ENCODE measurements at places on chromosomes 16 and 17.

DNA sequence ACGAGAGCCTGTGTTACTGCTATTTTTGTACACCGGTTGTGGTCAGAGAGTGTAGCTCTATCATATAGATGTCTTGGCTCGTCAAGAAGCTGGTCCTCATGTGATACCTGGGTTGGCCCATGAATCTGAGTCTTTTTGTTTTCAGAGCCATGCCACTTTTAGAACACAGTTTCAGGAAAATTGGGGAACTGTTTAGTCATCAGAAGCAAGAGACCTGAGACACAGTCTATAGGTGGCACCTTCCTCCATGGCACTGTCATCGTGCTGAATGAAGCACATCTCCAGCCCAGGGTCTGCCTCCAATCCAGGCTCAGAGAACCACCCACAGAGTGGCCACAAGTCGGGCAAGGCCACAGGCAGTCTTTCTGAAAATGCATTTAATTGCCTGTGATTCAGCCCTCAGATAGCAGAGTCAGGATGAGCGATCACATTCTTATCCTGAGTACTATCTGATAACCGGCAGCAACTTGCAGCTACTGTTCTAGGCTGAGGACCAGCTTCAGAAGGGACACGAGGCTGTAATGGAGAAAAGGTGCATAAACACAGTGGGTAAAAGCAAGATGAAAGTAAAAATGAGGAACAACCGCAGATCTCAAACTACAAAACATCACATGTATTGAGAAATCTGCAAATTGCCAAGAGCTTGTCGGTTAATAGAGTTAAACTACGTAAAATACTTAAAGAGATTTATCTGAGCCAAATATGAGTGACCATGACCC lies 14.2 kb upstream of the HAPSTR1 start:
- peak; percentile 86 for DNase-seq

DNA sequence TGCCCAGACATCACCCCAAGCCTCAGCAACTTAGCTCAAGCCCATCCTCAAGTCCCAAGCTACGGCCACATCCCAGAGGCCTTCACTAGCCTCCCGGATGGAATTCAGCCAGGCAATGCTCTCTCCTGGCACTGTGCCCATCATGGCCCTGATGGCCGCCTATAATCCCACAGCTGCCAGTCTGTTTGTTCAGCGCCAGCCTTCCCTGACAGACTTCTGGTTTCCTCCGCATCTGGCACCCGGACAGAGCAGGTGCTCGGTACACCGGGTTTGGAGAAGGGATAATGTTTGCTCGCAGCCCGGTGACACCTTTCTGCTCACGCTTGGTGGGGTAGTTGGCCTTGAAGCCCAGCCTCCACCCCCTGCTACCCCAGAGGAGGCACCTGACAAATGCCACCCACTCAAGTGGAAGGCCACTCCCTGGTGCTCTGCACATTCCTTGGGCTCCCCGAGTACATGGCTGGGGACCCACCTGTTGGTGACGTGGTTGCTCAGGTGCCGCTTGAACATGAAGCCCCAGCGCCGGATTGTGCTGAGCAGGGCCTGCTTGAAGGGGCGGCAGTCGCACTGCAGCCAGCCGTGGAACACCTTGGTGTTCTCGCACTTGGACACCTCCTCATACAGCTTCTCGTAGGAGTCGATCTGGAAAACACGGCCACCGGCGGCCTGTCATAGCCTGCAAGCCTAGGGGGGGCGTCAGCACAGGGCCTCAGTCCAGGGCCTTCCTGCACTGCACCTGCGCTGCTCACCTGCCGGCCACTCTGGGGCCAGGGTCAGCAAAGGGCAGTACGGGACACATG lies 47.1 kb downstream of the DNAH17 start:
- no peak for DNase-seq

- no peak for DNase-seq
Measured at GRCh38 chr16:794091-794822, 5.8 kb downstream of the CHTF18 start.

GRCh38 chr17:42659079-42659931 lies at the start of gene TUBG2:
TSS of gene TUBG2 (plus strand) at chr17:42659284. CDS start at chr17:42659504, 220 bp downstream.
- peak; percentile 94 for DNase-seq

- peak; percentile 36 for DNase-seq
Measured at GRCh38 chr17:64920026-64920418, 744 bp upstream of the LRRC37A3 start.

DNA sequence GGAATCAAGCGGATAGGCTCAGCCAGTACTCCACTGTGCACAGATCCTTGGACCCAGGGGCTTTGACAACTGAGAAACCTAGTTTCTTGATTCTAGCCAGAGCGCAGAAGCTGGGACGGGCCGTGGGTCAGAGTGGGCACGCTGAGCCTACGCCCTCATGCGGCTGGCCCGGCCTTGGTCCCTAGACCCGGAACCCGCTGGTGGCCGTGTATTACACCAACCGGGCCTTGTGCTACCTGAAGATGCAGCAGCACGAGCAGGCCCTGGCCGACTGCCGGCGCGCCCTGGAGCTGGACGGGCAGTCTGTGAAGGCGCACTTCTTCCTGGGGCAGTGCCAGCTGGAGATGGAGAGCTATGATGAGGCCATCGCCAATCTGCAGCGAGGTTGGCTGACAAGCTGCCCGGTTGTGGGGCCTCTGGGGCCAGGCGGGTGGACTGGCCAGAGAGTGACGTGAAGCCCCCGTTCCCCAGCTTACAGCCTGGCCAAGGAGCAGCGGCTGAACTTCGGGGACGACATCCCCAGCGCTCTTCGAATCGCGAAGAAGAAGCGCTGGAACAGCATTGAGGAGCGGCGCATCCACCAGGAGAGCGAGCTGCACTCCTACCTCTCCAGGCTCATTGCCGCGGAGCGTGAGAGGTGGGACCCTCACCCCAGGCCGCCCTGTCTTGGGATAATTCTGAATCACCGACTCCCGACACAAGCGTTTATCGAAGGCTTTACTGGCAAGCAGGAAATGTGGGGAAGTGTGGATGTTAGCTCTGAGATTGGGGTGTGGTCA lies 946 bp downstream of the STUB1 start:
- DNase-seq = no peak

- DNase-seq = peak; percentile 90
Measured at GRCh38 chr16:79598348-79599181, 2.0 kb downstream of the MAF start.

DNA sequence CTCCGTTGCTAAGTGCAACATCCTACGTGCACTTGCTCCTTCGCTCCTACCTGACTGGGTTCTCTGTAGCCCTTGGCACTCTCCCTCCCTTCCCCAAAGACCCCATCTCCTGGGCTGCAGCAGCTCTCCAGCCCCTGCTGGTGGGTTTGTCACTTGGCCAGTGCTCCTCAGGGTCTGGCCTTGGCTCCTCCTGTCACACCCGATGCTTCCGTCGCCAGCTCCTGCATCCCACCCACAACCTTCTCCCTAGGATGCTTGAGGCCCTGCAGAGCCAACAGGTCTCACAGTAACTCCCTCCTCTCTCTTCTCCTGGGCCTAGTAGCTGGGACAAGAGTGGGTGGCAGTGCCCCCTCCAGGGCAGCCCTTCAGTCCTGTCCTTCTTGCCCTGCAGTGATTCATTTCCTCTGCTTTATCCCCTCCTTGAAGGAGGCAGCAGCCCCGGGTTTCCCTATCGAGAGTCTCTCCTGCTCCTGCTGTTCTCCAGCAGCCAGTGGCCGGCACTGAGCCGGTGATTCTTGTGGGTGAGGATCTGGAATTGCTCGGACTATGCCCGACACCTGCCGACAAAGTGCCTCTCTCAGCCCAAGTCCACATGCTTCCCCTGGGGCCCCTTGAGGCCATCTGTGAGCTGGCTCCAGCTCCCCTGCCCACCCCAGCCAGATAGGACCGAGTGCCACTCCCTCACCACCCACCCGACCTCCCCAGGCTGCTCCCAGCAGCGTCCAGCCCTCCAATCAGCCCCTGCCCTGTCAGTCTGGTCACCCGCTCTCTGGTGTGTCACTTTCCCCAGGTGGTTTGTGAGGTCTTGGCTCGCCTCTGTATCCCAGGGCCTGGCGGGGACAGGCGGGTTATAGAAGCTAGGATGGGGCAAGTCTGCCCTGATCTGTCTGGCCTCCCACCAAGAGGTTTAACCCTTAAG lies 3.8 kb downstream of the LITAFD start:
- DNase-seq = peak; percentile 50

- no peak for DNase-seq
Measured at GRCh38 chr16:30104492-30104891, 8.5 kb upstream of the YPEL3 start.

- no peak for DNase-seq
Measured at GRCh38 chr16:77894162-77894561, 105.8 kb downstream of the VAT1L start.

GRCh38 chr16:22670551-22671041 lies 143.4 kb upstream of the HS3ST2 start:
- DNase-seq = peak; percentile 82

DNA sequence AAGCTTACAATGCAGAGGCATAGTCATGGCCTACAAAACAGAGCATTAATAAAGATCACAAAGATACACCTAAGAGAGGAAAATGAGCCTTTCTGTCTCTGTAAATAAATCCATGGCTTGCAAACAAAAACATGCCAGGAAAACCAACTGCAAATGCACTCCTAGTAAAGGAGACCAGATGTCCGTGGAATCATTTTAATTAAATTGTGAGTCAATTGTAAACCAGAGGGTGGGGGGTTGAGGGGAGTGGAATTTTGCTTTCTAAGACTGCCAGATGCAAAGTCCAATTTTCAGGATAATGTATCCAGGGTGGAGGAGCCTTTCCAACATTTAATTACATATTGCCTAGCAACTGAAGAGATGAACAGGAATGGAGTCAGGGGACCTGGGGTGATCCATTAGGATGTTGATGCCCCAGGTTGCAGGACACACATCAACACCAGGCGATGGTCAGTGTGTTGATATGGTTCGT lies 390.3 kb upstream of the CCL2 start:
- DNase-seq = no peak

GRCh38 chr16:29807426-29808218 lies 1.3 kb downstream of the MAZ start:
- DNase-seq = peak; percentile 93

- peak; percentile 91 for DNase-seq
Measured at GRCh38 chr17:34797720-34798119, 163.5 kb downstream of the CCT6B start.

- no peak for DNase-seq
Measured at GRCh38 chr17:72294487-72294893, 173.7 kb downstream of the SOX9 start.

DNA sequence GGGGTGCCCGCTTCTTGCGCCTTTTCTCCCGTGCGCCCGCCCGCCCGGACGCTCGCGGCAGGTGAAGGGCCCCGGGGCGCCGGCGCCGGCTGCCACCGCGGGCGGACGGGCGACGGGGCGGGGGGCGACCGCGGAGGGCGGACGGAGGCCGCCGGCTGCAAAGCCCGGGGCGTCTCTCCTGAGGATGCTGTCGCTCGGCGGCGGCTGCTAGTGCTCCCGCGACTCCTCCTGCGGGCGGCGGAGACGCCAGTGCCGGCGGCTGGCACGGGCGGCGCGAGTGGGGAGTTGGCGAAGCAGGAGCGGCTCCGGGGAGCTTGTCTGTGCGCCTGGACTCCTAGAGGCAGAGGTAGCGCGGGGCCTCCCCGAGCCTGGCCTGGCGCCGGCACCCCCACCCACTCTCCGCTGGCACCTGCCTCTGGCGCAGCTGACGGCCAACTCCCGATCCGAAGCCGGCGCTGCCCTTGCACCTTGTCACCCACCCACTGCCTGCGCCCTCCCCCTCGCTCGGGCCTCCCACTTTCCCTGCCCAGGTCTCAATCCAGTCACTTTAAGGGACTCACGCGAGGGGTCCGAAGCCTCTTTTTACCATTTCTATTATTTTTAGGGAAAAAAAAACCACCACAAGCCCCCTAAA lies at the start of gene FAM20A:
TSS of gene FAM20A (minus strand) at position 437 of the 634 bp plus-strand sequence. CDS start 701 bp downstream, outside the sequence.
- peak; percentile 69 for DNase-seq

- DNase-seq = no peak
Measured at GRCh38 chr17:46027048-46027975, 28.3 kb downstream of the STH start.

- no peak for DNase-seq
Measured at GRCh38 chr17:72935984-72936383, 156.5 kb downstream of the SLC39A11 start.

GRCh38 chr17:42225646-42226045 lies 31.4 kb upstream of the GHDC start:
- DNase-seq = no peak

DNA sequence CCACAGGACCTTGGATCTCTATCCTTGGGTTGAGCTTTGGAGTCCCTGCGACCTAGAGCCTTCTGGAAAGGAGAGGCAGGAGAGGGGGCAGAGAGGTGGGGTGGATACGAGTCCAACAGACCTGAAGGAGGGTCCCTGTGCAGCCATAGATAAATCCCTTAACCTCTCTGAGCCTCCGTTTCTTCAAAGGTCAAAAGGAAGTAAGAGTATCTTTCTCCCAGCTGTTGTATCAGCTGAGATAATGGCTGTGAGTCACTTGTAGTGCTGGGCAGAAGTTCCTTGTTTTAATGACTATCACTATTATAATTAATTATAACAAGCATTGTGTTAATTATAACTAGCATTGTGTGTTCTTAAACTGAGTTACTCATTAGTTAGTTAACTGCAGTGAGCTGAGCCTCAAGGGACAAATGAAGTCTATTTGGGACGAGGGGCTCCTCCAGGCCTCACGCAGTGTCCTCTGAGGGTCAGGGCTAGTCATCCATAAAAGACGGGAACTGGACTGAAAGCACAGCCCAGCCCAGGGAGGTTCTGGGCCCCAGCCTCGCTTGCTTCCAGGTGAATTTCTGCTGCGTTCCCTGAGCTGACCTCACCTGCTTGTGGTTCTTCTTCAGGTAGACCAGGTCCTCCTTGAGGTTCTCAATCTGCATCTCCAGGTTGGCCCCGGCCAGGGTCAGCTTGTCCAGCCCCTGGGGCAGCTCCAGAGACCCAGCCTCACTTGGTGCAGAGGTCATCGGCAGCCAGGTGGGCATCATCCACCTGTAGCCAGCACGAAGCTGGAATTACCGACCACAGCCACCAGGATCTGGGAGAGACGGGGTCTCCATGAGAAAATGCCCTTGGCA lies 5.7 kb upstream of the KRT17 start:
- DNase-seq = no peak

- peak; percentile 72 for DNase-seq
Measured at GRCh38 chr16:12455287-12455798, 348.3 kb downstream of the CPPED1 start.

DNA sequence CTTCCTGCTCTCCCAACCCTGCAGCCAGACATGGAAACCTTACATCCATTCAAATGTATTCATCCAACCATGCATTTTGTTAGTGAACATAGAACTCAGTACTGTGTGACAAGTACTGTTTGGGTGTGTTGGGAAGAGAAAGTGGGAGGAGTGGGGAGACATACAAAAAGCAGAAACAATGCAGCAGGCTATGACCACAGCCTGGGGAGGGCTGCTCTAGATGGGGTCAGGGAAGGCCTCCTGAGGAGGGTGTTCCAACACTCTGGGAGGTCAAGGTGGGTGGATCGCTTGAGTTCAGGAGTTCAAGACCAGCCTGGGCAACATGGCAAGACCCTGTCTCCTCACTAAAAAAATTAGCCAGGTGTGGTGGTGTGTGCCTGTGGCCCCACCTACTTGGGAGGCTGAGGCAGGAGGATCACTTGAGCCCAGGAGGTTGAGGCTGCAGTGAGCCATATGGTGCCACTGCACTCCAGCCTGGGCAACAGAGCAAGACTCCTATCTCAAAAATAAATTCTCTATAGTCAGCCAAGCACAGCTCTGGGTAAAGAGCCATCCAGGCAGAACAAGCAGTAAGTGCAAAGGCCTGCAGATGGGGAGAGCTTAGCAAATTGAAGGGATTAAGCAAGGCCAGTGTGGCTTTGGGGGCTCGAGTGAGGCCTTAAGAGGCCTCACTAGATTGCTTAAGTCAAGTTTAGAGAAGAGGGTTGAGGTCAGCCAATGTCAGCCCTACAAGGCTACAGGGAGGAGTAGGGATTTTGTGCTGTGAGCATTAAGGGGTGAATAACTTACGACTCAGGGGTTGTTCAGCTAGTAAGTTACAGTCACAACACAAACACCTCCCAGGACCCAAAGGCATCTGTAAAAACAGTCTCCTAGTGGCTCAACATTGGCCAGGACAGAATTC lies 5.5 kb downstream of the SLC13A2 start:
- DNase-seq = no peak
